ENCODE measurements at places on chromosomes 3 and 15.

DNA sequence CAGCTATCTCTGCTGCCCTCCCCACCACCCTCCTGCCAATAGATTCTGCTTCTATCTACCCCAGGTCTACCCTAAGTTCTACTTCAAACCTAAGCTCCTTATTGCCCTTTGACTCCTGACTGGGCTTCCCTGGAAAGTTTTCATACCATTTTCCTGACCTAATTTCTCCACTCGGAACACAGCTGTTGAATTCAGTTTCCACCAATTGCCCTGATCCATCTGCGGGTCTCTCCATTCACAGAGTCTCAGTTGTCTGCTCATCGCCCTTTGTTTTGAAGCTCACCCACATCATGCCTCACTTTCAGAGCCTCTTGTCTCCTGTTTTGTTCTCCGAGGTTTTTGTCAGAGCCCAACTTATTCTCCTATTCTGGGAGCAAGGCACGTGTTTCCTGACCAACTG lies 56.8 kb upstream of the ABI3BP start:
- no peak for DNase-seq

DNA sequence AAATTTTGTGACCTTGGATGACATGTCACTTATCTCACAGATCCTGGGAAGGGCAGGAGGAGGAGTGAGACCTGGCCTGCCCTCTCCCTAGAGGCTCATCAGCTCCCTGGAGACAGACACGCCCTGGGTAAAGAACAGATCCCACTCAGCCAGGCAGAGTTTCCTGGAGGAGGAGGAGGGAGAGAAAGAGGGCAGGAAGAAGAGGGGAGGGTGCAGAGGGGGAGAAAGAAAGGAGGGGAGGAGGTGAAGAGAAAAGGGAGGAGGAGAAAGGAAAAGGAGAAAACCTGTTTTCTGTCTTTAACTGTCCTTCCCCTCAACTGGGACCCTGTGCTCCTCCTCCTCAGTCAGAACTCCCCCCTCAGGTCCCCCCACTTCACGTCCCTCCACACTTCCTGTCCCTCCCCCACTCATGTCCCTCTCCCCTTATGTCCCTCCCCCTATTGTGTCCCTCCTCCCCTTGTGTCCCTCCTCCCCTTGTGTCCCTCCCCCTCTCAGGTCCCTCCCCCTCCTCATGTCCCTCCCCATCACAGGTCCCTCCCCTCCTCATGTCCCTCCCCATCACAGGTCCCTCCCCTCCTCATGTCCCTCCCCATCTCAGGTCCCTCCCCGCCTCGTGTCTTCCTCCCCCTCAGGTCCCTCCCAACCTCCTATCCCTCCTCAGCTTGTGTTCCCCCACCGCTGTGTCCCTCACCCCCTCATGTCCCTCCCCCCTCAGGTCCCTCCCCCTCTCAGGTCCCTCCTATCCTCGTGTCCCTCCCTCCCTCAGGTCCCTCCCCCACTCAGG lies 52.3 kb upstream of the CGNL1 start:
- DNase-seq: peak; percentile 23

- peak; percentile 68 for DNase-seq
Measured at GRCh38 chr3:141105828-141106628, 54.9 kb downstream of the SPSB4 start.

DNA sequence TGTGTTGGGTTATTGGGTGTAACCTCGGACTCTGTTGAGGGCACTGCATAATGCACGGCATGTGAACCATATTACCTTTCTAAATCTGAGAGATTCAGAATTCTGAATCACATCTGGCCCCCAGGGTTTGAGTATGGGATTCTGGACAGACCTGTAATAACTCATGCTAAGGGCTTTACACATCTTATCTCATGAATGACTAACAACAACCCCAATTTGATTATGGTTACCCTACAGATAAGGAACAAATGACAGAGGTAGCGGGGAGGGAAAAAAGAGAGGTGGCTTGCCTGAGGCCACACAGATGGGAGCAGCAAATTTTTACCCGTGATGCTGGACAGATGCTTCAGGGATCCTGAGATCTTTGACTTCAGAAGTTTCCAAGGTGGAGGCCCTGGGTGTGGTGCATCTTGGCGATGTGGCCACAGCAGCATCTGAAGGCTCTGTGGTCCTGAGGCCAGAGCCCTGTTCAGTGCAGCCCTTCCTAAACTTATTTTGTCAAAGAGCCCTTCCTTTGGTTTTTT lies 43.8 kb downstream of the POMGNT2 start:
- no peak for DNase-seq

- DNase-seq: no peak
Measured at GRCh38 chr15:31262143-31262530, 64.5 kb upstream of the KLF13 start.

DNA sequence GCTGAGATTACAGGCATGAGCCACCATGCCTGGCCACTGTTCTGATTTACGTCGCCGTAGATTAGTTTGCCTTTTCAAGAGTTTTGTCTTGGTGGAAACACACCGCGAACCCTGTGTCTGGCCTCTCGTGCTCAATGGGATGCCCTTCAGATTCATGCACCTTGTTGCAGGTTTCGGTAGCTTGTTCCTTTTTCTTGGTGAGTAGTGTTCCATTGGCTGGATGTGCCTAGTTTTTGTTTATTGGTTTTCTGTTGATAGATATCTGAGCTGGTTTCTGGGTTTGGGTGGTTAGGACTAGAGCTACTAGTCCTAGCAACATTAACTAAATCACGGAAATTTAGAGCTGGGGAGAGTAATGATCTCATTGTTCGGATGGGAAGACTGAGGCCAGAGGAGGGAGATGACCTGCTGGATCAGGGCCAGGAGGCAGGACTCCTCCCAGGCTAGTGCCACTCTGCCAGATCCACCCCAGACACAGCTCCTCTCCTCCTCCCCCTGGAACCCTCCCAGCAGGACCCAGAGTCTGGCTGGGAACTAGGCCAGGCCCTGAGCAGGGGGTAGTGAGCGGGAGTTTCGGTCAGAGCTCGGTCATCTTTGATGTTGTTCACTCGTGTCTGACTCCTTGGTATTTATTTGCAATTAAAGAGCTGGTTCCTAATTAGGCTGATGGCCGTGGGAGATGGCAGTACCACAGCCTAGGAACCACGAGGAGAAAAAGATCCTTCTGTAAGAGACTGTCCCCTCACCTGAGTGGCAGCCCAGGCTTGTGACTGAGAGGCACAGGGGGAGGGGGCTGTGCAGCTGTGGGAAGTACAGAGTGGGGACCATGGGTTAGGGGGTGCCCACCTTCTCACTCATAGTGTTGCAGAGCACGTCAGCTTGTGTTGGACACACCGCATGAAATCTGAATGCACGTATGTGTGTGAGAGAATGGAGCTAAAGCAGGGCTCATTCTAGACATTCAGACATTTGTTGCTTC lies 73.4 kb downstream of the SMAD6 start:
- DNase-seq: no peak

DNA sequence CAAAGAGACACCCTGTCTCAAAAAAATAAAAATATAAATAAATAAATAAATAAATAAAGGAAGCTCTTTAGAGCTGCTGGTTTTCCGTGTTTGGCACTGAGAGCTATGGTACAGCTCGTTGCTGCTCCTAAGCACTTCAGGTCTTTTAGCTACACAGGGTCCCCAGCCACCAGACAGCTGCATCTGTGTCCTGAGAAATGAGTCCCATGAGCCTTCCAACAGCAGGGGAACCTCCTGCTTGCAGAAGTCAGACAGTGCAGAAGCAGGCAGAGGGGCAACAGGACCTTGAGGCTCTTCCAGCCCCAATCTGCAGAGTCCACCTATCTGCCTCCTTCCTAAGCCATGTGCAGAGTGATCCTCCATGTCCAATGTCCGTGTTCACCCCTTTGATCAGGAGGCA lies 159.0 kb downstream of the SV2B start:
- DNase-seq: no peak

DNA sequence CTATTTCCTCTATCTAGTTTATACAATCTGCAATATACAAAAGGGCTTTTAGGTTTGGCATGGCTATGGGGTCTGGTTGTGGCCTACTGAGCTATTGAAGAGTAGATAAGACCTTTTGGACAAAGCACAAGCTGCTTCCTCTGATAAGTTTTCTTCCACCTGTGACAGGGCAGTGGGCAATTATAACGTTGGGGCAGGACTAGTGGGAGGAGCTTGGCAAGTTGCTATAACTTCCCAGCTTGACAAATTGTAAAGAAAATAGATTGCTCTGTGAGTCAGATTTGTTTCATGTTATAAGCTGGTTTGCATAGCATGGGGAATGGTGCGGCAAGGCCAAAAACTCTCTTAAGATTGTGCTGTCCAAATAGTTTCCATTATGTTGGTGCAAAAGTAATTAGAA lies 64.9 kb downstream of the SLC7A14 start:
- DNase-seq: no peak

DNA sequence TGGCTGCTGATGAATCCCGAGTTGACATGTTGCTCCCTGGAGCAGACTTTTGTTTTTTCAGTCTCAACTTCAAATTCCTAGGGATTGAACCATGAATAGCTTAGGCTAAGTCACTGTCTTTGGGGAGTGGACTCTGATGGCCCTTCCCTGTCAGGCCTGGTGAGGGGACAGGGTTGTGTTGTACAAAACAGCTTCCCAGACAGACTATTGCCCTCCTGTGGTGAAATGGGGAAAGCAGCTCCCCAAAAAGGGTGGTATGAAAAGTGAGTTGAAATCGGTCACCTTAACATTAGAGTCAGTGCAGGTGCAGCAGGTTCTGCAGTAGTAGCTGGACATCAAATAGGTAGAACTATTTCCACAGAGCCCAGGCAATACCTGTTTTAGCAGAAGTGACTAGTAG lies 775.6 kb downstream of the ROBO2 start:
- no peak for DNase-seq

DNA sequence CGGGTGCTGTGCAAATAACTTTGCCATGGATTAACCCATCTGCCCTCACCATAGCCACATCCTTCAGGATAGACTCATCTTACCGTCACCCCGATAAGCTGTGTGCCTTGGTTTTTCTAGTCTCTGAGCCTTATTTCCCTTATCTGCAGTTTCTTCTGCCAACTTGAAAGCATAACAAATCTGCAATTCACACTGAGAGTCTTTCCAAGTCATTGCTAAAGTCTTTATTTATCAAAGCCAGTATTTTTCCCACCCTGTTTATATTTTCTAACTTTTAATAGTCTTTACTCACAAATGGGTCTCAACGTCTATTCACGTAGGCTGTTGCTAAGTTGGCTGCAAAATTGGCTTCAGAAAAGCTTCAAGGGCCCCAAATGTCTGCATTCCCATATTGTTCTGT lies 61.6 kb upstream of the SUCLG2 start:
- DNase-seq: no peak

DNA sequence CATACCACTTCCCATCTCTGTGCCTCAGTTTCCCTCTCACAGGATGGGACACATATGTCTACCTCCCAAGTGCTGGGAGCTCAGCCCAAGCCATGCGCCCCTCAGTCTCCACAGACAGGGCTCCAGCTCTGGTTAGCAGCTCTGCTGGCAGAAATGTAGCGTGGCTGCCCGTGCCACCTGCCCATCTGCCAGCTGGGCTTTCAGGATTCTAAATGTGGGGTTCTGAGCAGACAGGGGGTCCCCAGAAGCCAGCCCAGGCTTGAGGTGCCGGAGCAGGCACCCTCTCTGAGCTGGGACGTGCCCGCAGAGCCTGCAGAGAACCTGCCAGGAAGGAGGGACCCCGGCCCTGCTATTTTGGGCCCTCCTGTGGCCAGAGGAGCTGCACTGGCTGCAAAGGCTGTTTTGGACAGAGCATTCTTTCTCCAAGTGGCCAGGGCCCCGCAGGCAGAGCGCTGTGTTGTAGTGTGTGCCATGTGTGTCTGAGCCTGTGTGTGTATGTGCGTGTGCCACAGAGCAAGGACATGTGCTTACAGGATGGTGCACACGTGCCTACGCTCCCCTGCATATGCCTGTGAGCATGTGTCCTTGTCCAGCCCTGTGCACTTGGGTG lies 31.7 kb downstream of the PSTPIP1 start:
- no peak for DNase-seq
